ENCODE measurements at places on chromosomes 1 and 21. TPM values are rescaled to one million over a fixed set of nuclear protein-coding genes. Genes with fewer than 3 reads are reported as not detected.

LYST gene
- total RNA-seq = 27.8 TPM

PADI1 gene
- total RNA-seq = not detected

ZMYND12 gene
- 1.6 TPM for total RNA-seq

RGS1 gene
- total RNA-seq = 54.6 TPM

CACNA1S gene
- not detected for total RNA-seq

FABP3 gene
- 15.6 TPM for total RNA-seq

AK4 gene
- total RNA-seq = 108 TPM

CCNL2 gene
- 162 TPM for total RNA-seq

NDC1 gene
- total RNA-seq = 16.3 TPM

CELA2A gene
- total RNA-seq = not detected

KLHDC9 gene
- total RNA-seq = 1.5 TPM

IL24 gene
- 5.1 TPM for total RNA-seq

KCNJ10 gene
- not detected for total RNA-seq

SPATA46 gene
- not detected for total RNA-seq

SELENON gene
- 57.3 TPM for total RNA-seq

FAAH gene
- 36.4 TPM for total RNA-seq

ITLN2 gene
- 58.9 TPM for total RNA-seq

CCDC27 gene
- not detected for total RNA-seq

ASCL5 gene
- total RNA-seq = not detected

SPRR2G gene
- not detected for total RNA-seq

CAPN8 gene
- not detected for total RNA-seq

GBP5 gene
- total RNA-seq = 7.8 TPM

TTC34 gene
- total RNA-seq = 0.12 TPM

KIF17 gene
- 14.8 TPM for total RNA-seq

VWA5B1 gene
- total RNA-seq = not detected

CYP4A22 gene
- total RNA-seq = 1.0 TPM

ASPM gene
- 0.25 TPM for total RNA-seq

LRRC52 gene
- not detected for total RNA-seq

GPR89B gene
- 13.2 TPM for total RNA-seq

SAMD11 gene
- 1.1 TPM for total RNA-seq

CHI3L1 gene
- 207 TPM for total RNA-seq

TMEM125 gene
- not detected for total RNA-seq

KCNK2 gene
- total RNA-seq = 2.1 TPM

PADI2 gene
- 1.6 TPM for total RNA-seq

FLG2 gene
- not detected for total RNA-seq

SLC6A17 gene
- 0.12 TPM for total RNA-seq

OR10J1 gene
- total RNA-seq = not detected

DLGAP3 gene
- total RNA-seq = 0.28 TPM

LMX1A gene
- total RNA-seq = not detected

TEX38 gene
- not detected for total RNA-seq

MX2 gene
- 11.9 TPM for total RNA-seq

IQCC gene
- 0.60 TPM for total RNA-seq

TMEM240 gene
- 2.7 TPM for total RNA-seq

IL19 gene
- total RNA-seq = not detected

MAEL gene
- 0.37 TPM for total RNA-seq

ARMH1 gene
- 2.4 TPM for total RNA-seq

CR1L gene
- not detected for total RNA-seq

MROH9 gene
- total RNA-seq = not detected

S100A8 gene
- total RNA-seq = 62.9 TPM

CRABP2 gene
- 8.8 TPM for total RNA-seq

STUM gene
- 1.9 TPM for total RNA-seq

PBX1 gene
- 56.5 TPM for total RNA-seq

SLC9C2 gene
- total RNA-seq = not detected

Measured in omental fat pad (tissue), 4 donors.